ENCODE measurements at places on chromosomes 3 and 15. TPM values are rescaled to one million over a fixed set of nuclear protein-coding genes. Genes with fewer than 3 reads are reported as not detected.

GRCh38 chr15:64548235-64548634 lies 87.9 kb downstream of the ZNF609 start:
- H3K4me1 ChIP-seq = peaks cover 5% of the 10 kb centered on the region
- H3K27ac ChIP-seq = no peak overlapping the region
- no peak for DNase-seq

DNA sequence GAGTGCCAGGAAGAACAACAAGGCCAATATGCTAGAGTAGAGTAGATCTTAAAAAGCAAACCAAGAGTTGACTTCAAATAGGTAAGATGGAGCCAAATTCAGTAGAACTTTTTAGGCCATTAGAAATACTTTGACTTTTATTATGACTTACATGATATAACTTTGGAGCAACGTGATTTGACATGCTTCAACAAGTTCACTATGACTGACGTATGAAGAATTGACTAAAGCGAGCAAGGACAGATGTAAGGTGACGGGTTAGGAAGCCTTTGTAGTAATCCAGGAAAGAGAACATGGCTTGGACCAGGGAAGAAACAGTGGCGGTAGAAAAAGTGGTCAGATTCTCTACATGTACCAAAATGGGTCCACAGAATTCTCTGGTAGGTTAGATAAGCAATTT lies 4.9 kb upstream of the ZNF385D start:
- DNase-seq = no peak
- H3K4me1 ChIP-seq = no peaks in the 10 kb centered on the region
- H3K27me3 ChIP-seq = peaks cover 4% of the 10 kb centered on the region
- no peak overlapping the region for H3K27ac ChIP-seq
- H3K4me3 ChIP-seq = no peak overlapping the region

GRCh38 chr3:162945626-162946025 lies 1449.0 kb downstream of the OTOL1 start:
- H3K27me3 ChIP-seq = no peaks in the 10 kb centered on the region
- no peak for DNase-seq

- no peak for DNase-seq
- H3K4me1 ChIP-seq = peaks cover 31% of the 10 kb centered on the region
- no peaks in the 10 kb centered on the region for H3K36me3 ChIP-seq
- no peak overlapping the region for H3K27ac ChIP-seq
Measured at GRCh38 chr15:50112488-50113186, 6.4 kb downstream of the ATP8B4 start.

GRCh38 chr3:172203522-172204258 lies 164.3 kb downstream of the FNDC3B start:
- no peaks in the 10 kb centered on the region for H3K36me3 ChIP-seq

GRCh38 chr3:65230261-65231139 lies 542.7 kb upstream of the ADAMTS9 start:
- H3K4me1 ChIP-seq = no peaks in the 10 kb centered on the region
- no peak overlapping the region for H3K27ac ChIP-seq
- H3K27me3 ChIP-seq = no peaks in the 10 kb centered on the region
- no peak overlapping the region for H3K4me3 ChIP-seq

- no peak overlapping the region for H3K4me3 ChIP-seq
- H3K27ac ChIP-seq = peak overlapping the region; percentile 83
- DNase-seq = no peak
- H3K4me1 ChIP-seq = peaks cover 29% of the 10 kb centered on the region
- no peaks in the 10 kb centered on the region for H3K27me3 ChIP-seq
Measured at GRCh38 chr3:71389191-71389590, 194.3 kb downstream of the FOXP1 start.

DNA sequence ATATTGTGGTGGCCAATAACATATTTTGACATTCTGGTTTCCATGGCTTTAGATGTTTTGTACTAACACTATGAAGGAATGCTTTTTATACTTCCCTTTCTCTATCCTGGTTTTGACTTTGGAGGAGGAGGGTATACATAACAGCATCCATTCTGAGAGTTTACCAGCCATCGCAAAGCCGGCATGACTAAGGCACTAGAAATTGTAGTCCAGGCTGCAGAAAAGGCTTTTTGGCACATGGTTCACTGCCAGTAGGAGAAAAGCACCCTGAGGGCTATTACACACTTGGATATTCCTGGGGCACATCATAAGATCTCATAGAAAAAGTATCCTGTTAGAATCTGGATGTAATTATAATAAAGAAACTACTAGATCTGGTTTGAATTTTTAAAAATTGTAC lies 101.8 kb downstream of the STT3B start:
- no peak overlapping the region for H3K4me3 ChIP-seq
- no peaks in the 10 kb centered on the region for H3K27me3 ChIP-seq
- H3K4me1 ChIP-seq = peaks cover 14% of the 10 kb centered on the region
- DNase-seq = no peak
- peaks cover 24% of the 10 kb centered on the region for H3K36me3 ChIP-seq

DNA sequence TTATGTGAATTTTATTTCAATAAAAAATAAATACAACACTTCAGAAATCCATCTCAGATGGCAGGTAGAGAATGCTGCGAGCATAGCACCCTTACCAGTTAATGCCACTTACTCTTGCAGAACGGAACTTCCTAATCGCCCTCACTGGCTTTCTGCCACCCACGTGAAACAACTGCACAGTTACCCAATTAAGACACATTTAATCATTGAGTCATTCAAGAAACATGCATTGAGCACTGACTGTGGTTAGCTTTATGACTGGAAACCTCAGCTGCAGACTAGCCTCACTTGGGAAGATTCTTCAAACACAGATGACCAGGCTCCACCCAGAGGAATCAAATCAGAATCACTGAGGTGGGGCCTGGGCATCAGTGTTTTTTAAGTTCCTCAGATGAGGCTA lies 5.6 kb upstream of the MFGE8 start:
- H3K27me3 ChIP-seq = peaks cover 3% of the 10 kb centered on the region
- no peaks in the 10 kb centered on the region for H3K36me3 ChIP-seq
- no peak overlapping the region for H3K27ac ChIP-seq
- no peak for DNase-seq
- H3K4me3 ChIP-seq = no peak overlapping the region
- H3K4me1 ChIP-seq = peaks cover under 1% of the 10 kb centered on the region

DNA sequence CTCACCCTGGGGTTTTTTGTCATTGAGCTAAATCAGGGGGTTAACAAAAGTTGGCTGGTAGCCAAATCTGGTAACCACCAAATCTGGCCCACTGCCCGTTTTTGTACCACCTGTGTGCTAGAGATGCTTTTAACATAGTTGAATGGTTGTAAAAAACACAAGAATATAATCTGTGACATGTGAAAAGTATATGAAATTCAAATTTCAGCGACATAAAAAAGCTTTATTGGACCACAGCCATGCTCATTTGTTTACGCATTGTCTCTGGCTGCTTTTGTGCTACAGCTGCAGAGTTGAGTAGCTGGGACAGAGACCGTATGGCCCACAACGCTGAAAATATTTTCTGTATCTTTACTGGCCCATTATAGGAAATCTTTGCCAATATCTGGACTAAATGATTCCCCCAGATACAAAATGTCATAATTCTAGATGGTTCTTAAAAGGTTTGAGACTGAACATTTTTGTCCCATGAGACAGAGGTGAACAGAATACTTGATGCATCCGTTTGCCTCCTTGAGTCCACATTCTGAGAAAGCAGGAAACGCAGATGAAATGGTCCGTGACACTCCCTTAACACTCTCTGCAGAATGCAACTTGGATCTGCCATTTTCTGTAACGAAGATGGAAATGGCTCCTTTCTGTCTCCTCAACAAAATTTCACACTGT lies 120.9 kb upstream of the PDZRN3 start:
- no peak for DNase-seq
- no peaks in the 10 kb centered on the region for H3K36me3 ChIP-seq
- H3K27ac ChIP-seq = no peak overlapping the region
- no peak overlapping the region for H3K4me3 ChIP-seq
- H3K27me3 ChIP-seq = no peaks in the 10 kb centered on the region

DNA sequence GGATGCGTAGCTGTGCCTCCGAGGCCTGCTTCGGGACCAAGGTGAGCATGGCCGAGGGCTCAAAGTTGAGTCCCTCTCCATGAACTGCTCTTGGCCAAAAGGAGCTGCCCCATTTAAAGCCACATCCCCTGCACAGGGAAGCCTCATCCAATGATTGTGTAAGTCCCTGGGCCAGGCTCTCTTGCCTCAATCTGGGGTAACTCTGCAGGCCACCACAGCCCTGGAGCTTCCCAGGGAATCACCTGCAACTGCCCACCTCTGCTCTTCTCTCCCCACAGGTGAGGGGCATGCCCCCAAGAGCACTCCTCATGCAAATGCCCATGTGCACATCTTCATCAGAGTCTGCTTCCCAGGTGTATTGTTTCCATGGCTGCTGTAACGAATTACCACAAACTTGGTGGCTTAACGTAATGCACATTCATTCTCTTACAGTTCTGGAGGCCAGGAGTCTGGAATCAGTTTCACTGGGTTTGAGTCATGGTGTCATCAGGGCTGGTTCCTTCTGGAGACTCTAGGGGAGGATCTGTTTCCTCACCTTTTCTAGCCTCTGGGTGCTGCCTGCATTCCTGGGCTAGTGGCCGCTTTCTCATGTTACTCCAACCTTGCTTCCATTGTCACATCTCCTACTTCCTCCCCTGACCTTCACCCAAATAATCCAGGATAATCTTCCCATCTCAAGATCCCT lies 25.0 kb upstream of the LOXL1 start:
- H3K27ac ChIP-seq = no peak overlapping the region
- no peaks in the 10 kb centered on the region for H3K27me3 ChIP-seq
- no peak overlapping the region for H3K4me3 ChIP-seq
- H3K36me3 ChIP-seq = no peaks in the 10 kb centered on the region
- DNase-seq = no peak

DNA sequence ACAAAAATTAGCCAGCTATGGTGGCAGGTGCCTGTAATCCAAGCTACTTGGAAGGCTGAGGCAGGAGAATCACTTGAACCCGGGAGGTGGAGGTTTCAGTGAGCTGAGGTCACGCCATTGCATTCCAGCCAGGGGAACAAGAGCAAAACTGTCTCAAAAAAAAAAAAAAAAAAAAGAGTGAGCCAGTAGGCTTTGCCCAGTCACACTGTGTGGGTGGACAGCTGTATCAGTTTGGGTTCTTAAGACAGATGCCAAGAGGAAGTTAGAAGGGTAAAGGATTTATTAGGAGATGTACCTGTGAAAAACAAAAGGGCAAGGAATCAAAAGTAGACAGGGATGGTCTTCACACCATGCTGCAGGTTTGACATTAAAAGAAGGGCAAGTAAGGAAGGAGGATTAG lies 86.1 kb upstream of the CGNL1 start:
- H3K4me1 ChIP-seq = no peaks in the 10 kb centered on the region
- no peak for DNase-seq
- H3K27me3 ChIP-seq = no peaks in the 10 kb centered on the region
- no peak overlapping the region for H3K27ac ChIP-seq
- H3K36me3 ChIP-seq = peaks cover 15% of the 10 kb centered on the region

DNA sequence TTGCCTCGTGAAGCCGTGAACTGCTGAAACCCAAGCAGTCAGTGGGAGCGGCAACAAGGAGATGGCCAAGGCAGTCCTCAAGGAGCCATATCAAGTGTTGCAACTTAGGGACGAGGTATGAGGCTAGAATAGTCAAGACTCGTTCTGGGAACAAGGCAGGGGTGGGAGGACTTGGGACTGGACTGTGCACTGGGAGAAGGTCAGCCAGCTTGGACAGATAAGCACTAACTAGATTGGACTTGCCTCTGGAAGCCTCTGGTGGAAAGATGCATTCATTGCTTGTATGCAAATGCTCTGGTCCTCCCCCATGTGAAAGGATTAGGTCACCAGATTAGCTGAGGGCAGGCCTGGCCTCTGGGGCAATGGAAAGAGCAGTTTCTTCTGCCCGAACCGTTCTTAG lies 123.3 kb upstream of the CTNNB1 start:
- H3K36me3 ChIP-seq = no peaks in the 10 kb centered on the region
- H3K4me3 ChIP-seq = no peak overlapping the region
- H3K4me1 ChIP-seq = no peaks in the 10 kb centered on the region
- no peak overlapping the region for H3K27ac ChIP-seq

- no peak for DNase-seq
- H3K36me3 ChIP-seq = no peaks in the 10 kb centered on the region
- no peak overlapping the region for H3K27ac ChIP-seq
- H3K4me1 ChIP-seq = no peaks in the 10 kb centered on the region
Measured at GRCh38 chr3:38148311-38148882, 9.9 kb downstream of the MYD88 start.

- H3K4me3 ChIP-seq = no peak overlapping the region
- H3K36me3 ChIP-seq = no peaks in the 10 kb centered on the region
- no peaks in the 10 kb centered on the region for H3K27me3 ChIP-seq
- DNase-seq = no peak
- no peak overlapping the region for H3K27ac ChIP-seq
- H3K4me1 ChIP-seq = no peaks in the 10 kb centered on the region
Measured at GRCh38 chr15:37898362-37898761, 36.1 kb upstream of the TMCO5A start.

DNA sequence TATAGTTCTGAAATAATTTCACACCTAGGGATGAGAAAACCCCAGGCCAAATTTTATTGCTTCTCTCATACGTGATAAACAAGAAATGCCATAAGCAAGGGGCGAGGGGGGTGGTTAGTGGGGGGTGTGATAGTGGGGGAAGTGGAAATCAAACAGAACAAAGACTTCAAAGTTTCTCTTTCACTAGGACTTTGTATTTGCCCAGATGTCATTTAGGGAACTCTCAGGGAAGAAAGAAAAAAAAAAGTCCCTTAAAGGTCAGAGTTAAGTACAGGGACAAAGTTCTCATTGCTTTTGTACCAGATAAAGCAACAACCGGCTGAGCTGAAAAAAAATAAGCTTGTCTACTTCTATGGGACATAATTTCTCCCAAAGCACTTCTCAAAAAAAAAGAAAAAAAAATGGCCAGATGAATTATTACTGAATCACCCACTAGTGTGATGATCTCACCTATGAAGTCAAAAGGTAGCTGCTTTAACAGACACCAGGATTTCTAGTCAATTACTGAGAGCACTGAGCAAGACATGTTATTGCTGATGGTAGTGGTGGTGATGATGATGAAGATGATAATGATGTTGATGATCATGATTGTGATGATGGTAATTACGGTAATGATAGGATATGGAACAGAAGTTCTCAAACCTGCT lies 56.2 kb downstream of the FHIT start:
- no peaks in the 10 kb centered on the region for H3K36me3 ChIP-seq
- H3K4me1 ChIP-seq = no peaks in the 10 kb centered on the region
- H3K27ac ChIP-seq = no peak overlapping the region
- H3K4me3 ChIP-seq = no peak overlapping the region
- H3K27me3 ChIP-seq = no peaks in the 10 kb centered on the region

- no peaks in the 10 kb centered on the region for H3K27me3 ChIP-seq
- peaks cover 64% of the 10 kb centered on the region for H3K4me1 ChIP-seq
- H3K4me3 ChIP-seq = peak overlapping the region; percentile 19
- H3K36me3 ChIP-seq = peaks cover 2% of the 10 kb centered on the region
Measured at GRCh38 chr15:51736069-51736468, 1.4 kb downstream of the LYSMD2 start.

- H3K36me3 ChIP-seq = peaks cover 52% of the 10 kb centered on the region
- H3K27ac ChIP-seq = peak overlapping the region; percentile 51
- no peaks in the 10 kb centered on the region for H3K27me3 ChIP-seq
- no peak overlapping the region for H3K4me3 ChIP-seq
- H3K4me1 ChIP-seq = peaks cover 24% of the 10 kb centered on the region
- DNase-seq = no peak
Measured at GRCh38 chr15:100570735-100571313, 31.2 kb downstream of the LINS1 start.

Gene IQCH
- 1.3 TPM for total RNA-seq

Gene SHF
- 5.6 TPM for total RNA-seq

Gene RASGRP1
- total RNA-seq = 148 TPM

Gene SLC35G2
- 0.29 TPM for total RNA-seq

Gene ACVR2B
- 9.2 TPM for total RNA-seq

Gene UBE2Q2
- total RNA-seq = 40.9 TPM

Gene GOLGA6L7
- total RNA-seq = not detected

Gene DAG1
- total RNA-seq = 19.4 TPM

Gene HHLA2
- total RNA-seq = 0.40 TPM

Gene AHSG
- total RNA-seq = 1.9 TPM

Gene CD96
- 198 TPM for total RNA-seq

Gene UROC1
- total RNA-seq = not detected

Gene NPTN
- total RNA-seq = 33.6 TPM

Gene C3orf85
- not detected for total RNA-seq

Gene SEMA3G
- 1.8 TPM for total RNA-seq

Gene GP5
- 5.1 TPM for total RNA-seq
